Dermis microvascular lymphatic vessel endothelial cell (primary cell): ENCODE measurements at places on chromosomes 4 and X. TPM values are rescaled to one million over a fixed set of nuclear protein-coding genes. Genes with fewer than 3 reads are reported as not detected.
A peak's percentile ranks its signal among the peaks of the same experiment; 100 is the strongest.

DNA sequence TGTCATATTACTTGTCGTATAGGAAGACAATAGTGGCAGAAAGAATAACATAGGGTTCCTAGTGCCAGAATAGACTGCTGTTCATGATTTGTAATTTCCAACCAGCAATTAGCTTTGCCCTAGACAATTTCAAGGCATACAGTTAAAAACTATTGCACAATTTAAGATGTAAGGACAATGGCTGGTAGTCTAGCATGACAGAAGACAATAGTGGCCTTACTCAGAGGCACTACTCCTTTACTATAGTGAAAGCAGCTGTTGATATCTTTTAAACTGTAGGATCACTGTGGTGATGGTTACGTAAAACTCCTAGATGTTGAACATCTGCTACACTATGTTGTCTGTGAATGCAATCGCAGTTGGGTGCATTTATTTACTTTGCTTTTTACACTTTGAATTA is 234.5 kb downstream of the RBMX2 start:
- no peak for DNase-seq

GRCh38 chr4:118221227-118221800 is 131.5 kb downstream of the PRSS12 start:
- peak; percentile 60 for DNase-seq

Gene TCEAL6
- total RNA-seq = not detected in 2 replicates

- DNase-seq = peak; percentile 58
Measured at GRCh38 chrX:9907645-9908387, 59.3 kb upstream of the CLDN34 start.

- DNase-seq = no peak
Measured at GRCh38 chrX:16547644-16548043, 102.3 kb upstream of the S100G start.

DNA sequence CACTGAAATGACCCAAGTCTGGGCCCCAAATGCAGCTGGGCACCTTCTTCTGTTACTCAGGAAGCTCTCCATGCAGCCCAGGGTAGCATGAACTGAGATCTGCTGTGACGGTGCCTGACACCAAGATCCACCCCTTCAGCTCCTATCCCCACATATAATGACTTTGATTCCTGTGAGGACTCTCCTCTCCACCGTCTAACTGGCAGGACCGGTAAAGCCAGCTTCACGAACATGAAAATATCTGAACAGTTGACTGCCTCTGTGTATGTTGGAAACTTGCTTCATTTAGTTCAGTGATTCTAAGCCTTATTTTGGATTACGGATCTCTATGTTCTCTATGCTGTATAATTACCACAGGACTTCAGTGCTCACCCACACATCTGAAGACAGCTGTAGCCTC is 115.5 kb upstream of the TMEM150C start:
- no peak for DNase-seq

Gene SNCA
- total RNA-seq = 116 and 146 TPM in 2 replicates

Gene TIGD4
- under 0.01 and 0.13 TPM in 2 replicates for total RNA-seq

Gene NCAPG
- 8.9 and 29.3 TPM in 2 replicates for total RNA-seq

DNA sequence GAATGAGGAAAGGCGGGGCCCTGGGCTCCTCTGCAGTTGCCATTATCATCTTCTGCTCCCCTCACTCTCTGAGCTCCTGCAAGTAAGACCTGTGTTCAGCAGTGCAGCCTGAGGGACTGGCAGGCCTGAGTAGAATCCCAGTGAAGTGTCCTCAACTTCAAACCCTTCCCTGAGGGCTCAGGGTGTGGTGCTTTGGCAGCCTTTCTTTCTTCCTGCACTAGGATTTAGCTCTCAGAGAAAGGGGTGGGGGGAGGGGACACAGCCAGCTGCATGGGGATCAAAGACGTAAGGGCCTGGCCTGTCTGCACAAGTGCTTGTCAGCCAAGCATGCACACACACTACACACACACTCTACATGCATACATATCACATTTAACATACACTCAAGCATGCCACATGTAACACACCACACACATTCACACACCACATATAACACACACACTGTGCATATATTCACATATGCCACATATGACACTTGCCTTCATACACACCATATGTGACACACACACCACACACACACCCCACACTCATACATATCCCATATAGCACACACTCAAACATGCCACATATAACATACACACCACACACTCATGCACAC is 223.4 kb upstream of the RPL34 start:
- DNase-seq = no peak

DNA sequence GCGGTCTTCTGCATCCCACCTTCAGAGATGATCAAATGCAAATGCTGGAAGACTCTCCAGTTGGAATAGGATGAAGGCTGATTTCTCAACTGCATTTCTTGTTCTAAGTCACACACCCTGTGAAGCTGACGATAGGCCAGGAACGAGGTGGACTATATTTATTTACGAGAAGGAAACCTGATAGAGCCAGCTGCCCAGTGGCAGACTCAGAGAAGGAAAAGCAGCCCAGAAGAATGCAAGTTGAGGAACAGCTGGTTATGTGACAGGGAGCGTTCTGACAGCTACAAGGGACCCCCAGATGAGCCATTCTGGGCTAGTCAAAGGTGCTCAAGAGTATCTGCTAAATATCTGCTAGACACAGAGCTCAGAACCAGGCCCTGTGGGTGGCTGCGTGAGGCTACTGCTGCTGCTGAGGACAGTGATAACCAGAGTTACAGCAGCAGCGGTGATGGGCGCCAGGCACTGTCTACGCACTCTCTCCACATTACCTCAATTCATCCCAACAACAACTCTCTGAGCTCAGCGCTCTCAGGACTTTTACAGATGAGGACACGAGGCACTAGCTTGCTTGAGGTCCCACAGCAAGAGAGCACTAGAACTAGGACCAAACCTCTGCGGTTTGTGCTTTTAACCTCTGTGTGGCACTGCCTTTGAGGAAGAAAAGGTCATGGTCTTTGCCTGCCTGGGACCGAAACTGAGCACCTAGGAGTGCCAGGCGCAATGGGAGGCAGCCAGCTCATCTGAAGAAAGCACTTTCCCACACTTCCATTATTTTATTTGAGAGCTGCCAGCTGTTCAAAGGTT is 69.0 kb downstream of the GATB start:
- DNase-seq = no peak

GRCh38 chr4:7649741-7650531 is 215.2 kb upstream of the PSAPL1 start:
- no peak for DNase-seq

- DNase-seq = peak; percentile 0
Measured at GRCh38 chr4:27278615-27279375, 418.2 kb downstream of the STIM2 start.

GRCh38 chr4:8266508-8266907 is 3.0 kb upstream of the HTRA3 start:
- DNase-seq = no peak

Gene NPY2R
- total RNA-seq = not detected in 2 replicates

DNA sequence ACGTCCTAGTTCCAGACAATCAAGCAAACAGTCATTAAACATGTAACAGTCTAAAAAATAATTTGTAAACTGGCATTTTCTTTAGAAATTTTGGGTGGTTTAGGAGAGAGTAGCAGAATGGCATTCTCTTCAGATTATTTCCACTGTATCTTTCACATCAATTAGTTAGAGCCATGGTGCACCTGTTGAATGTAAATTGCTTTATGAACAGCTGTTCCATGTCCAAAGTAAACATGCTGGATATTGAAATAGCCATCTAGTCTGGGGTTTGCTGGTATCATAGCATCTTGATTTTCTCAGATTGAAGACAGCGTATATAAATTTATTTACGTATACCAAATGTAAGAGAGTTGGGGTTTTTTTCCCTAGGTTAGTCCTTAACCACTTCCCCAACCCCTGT is 143.6 kb downstream of the RCHY1 start:
- no peak for DNase-seq

DNA sequence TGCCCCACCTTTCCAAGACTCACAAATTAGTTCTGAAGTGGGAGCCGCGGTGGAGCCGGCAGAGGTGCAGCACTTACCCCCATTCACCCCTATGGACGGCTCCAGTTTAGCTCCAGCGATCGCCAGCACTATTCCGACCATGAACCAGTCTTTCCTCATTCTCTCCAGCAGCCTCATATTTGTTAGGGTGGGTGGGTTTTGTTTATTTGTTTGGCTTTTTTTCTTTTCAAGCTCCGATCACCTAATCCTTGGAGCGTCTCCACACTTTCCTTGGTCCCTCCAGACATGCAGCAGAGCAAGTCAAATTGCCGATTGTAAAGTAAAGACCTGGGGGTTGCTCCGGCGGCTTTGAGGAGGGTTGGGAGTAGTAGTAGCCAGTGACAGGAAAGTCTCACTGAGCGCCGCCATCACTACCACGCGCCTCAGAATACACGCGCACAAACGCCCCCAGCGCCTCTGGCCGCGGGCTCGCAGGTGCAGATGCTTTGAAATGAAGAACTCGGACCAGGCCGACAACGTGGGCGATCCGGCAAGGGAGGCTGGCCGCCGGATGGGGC is at the start of gene SLC10A7:
Gene SLC10A7, minus strand, starts transcription at position 400 of the 557 bp plus-strand sequence. Its CDS starts 223 bp downstream, at position 177.
- DNase-seq = peak; percentile 44

DNA sequence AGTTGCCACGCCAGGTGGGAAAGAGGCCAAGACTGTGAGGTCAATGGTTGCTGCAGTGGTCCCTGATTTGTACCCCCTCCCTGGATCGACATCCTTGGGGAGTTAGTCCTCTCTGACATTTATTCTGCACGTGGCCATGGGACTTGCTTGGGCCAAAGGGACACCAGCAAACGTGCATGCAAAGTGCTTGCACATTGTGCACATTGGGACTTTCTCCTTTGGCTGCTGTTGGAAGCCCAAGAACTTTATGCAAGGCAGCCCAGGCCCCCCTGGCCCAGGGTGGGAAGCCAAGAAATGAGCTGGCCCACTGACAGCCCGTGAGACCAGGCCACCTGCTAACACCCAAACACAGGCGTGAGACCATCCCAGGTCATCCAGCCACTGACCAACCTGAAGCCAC is 38.1 kb downstream of the SLC2A9 start:
- DNase-seq = no peak

Gene ALPK1
- total RNA-seq = 1.0 and 1.2 TPM in 2 replicates

Gene AGTR2
- total RNA-seq = not detected in 2 replicates

Gene CEP44
- 7.7 and 10.7 TPM in 2 replicates for total RNA-seq

- DNase-seq = peak; percentile 37
Measured at GRCh38 chr4:53592686-53593501, 1.6 kb upstream of the LNX1 start.

DNA sequence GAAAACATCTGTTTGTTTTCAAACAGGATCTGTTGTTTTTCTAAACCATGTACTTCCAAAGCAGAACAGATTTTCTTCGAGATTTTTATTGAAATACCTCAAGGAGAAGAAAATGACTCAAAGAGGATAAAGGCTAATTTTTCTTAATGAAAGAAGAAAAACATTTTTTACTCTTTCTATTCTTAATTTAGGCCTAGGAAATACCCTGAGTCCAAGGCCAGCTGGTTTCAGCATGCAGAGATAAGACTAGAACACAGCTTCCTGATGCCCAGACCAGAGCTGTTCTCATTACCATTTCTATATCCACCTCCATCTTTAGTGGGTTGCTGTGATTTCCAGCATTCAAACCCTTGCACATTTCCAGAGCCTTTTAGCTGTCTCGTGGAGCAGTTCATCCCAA is 18.3 kb downstream of the GAB1 start:
- DNase-seq = no peak

GRCh38 chr4:80069837-80070731 is 2.9 kb downstream of the ANTXR2 start:
- DNase-seq = peak; percentile 58

Gene SSR4
- 134 and 155 TPM in 2 replicates for total RNA-seq

- no peak for DNase-seq
Measured at GRCh38 chrX:68867458-68868112, 38.8 kb downstream of the EFNB1 start.

Gene SMS
- total RNA-seq = 117 and 181 TPM in 2 replicates

Gene RBMX
- total RNA-seq = 140 and 159 TPM in 2 replicates

- DNase-seq = no peak
Measured at GRCh38 chr4:34469516-34469915, 1774.8 kb downstream of the ARAP2 start.

- DNase-seq = no peak
Measured at GRCh38 chrX:155115174-155115819, 44.0 kb downstream of the BRCC3 start.

- no peak for DNase-seq
Measured at GRCh38 chr4:141430686-141431085, 205.7 kb upstream of the IL15 start.

Gene CORIN
- total RNA-seq = under 0.01 TPM in 2 replicates

GRCh38 chr4:74205046-74205445 is 47.1 kb downstream of the MTHFD2L start:
- no peak for DNase-seq

Gene ADAMTS3
- 0.63 and 0.90 TPM in 2 replicates for total RNA-seq

Gene SLC7A11
- total RNA-seq = 6.4 and 17.3 TPM in 2 replicates

DNA sequence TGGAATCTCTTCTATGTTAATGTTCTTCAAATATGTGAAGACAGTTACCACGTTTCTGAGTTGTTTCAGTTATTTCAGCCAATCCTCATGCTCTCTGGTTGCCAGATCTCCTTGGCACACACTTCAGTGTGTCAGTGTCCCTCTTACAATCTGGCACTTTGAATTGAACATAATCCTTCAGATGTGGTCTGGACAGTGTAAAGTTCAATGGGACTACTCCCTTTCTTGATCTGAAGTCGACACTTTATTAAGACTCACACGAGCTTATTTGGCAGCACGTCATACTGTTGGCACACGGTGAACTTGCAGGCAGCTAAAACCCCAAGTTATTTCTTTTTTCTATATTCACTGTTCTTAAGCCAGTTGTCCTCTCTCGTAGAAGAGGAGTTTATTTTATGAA is 28.2 kb downstream of the ARSJ start:
- DNase-seq = no peak

Gene CCNI
- 67.1 and 98.6 TPM in 2 replicates for total RNA-seq

DNA sequence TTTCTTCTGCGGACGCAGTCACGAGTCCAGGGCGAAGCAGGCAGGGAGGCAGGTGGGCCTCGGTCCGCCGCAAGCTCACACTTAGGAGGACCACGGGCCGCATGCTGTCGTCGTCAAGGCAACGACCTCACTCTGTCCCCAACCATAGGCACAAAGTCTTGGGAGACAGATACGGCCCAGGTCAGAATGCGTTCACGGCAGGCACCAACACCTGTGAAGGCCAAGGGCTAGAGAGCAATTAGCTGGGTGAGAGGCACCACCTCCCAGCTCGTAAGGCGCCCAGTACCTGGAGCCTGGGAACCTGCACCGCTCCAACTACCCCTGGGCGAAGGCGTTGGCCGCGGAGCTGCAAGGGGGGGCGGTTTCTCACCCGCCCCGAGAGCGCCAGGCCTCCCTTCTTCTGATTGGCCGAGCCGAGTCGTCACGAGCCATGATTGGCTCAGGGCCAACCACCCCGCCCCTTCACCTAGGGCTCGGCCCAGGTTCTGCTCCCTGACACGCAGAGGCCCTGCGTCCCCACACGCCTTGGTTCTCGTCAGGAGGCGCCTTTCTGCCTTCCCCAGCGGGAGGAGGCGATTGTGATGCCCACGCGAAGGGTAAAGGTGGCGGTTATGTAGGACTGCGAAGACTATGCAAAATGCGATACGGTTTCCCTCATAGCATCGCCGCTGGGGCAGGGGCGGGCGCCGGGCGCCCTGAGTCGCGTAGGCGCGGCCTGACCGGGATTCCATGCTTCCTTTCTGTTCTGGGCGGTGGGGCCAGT is at the start of gene CDKL2:
Gene CDKL2, minus strand, starts transcription at position 355 of the 763 bp plus-strand sequence. CDS start 4,540 bp downstream, outside the sequence.
- peak; percentile 72 for DNase-seq

- no peak for DNase-seq
Measured at GRCh38 chrX:19912-20571, 261.1 kb upstream of the PLCXD1 start.

Gene CXCL10
- 0.13 and 0.25 TPM in 2 replicates for total RNA-seq
